ENCODE measurements at places on chromosomes 5 and 9. TPM values are rescaled to one million over a fixed set of nuclear protein-coding genes. Genes with fewer than 3 reads are reported as not detected.

DNA sequence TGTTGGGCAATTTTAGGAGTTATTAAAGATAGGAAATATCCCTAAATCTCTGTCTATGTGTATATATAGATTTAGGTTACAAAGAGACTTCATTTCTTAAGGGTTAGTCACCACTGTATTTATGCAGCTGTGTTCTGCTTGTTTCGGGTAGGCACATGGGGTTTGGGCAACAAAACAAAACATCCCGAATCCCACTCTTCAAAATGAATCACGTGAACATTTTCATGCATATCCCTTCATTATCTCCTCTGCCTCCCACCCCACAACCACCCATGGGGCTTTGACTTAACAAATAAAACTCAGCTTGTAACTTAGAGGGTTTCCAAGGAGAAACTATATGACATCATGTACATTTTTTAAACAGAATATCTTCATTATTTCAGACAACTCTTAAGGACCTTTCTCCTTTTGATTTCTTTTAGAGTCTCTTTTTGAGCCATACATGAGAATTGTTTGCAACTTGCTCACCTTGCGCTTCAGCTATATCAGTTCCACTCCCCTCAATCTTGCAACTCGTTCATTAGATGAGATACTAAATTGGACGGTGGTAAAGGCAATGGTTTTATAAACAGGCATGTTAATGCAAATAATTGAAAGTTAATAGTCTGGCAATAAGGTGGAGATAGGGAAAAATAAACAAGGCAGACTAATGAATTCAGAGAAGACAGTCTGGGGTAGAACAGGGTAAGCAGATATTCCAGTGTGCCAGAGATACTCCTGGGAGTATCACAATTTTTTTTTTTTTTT is 136.7 kb downstream of the CD180 start:
- H3K4me1 ChIP-seq, result peaks cover 39% of the 10 kb centered on the region
- DNase-seq, result peak; percentile 49
- peaks cover 41% of the 10 kb centered on the region for H3K36me3 ChIP-seq
- peak overlapping the region; percentile 83 for H3K27ac ChIP-seq

GRCh38 chr9:85079349-85079748 is 409.8 kb downstream of the NTRK2 start:
- no peaks in the 10 kb centered on the region for H3K36me3 ChIP-seq
- no peaks in the 10 kb centered on the region for H3K27me3 ChIP-seq
- H3K27ac ChIP-seq, result no peak overlapping the region
- no peak for DNase-seq
- no peak overlapping the region for H3K4me3 ChIP-seq

GRCh38 chr5:143923634-143924266 is 111.8 kb downstream of the HMHB1 start:
- H3K27ac ChIP-seq, result peak overlapping the region; percentile 69
- DNase-seq, result peak; percentile 78
- no peaks in the 10 kb centered on the region for H3K36me3 ChIP-seq
- H3K27me3 ChIP-seq, result no peaks in the 10 kb centered on the region

DNA sequence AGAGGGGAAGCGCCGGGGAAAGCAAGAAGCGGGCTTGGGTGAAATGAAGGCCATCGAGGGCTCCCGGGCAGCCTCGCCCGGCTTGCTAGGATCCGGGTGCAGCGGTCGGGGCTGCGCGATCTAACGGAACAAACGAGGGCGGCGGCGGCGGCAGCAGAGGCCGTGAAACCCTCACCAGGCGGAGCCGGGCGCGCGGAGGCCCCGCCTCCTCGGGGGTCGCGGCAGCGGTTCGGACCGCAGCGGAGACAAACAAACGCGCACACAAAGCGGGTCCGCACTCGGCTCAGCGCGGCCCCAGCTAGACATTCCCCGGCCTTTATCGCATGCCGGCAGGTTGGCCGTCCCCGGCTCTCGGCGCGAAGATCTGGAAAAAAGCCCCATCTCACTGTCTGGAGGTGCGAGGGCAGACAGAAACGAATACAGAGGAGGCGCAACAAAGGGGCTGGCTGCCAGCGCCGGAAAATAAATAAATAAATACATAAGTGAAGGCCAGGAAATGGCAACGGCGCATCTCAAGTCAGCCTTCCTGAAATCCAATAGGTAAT is 10.5 kb upstream of the TRIM36 start:
- H3K27ac ChIP-seq, result no peak overlapping the region
- H3K27me3 ChIP-seq, result peaks cover 32% of the 10 kb centered on the region
- H3K36me3 ChIP-seq, result no peaks in the 10 kb centered on the region
- no peaks in the 10 kb centered on the region for H3K4me1 ChIP-seq

- H3K36me3 ChIP-seq, result peaks cover 5% of the 10 kb centered on the region
- H3K4me1 ChIP-seq, result peaks cover 18% of the 10 kb centered on the region
- peak overlapping the region; percentile 73 for H3K4me3 ChIP-seq
- H3K27ac ChIP-seq, result peak overlapping the region; percentile 35
- H3K27me3 ChIP-seq, result peaks cover 13% of the 10 kb centered on the region
- peak; percentile 87 for DNase-seq
Observed at GRCh38 chr9:121498150-121498486, 1.5 kb downstream of the GGTA1 start.

- H3K36me3 ChIP-seq, result no peaks in the 10 kb centered on the region
- no peak overlapping the region for H3K4me3 ChIP-seq
- no peak for DNase-seq
- H3K4me1 ChIP-seq, result no peaks in the 10 kb centered on the region
Observed at GRCh38 chr5:123180178-123180577, 91.1 kb downstream of the PRDM6 start.

GRCh38 chr5:26430323-26430722 is 608.1 kb downstream of the CDH9 start:
- no peak overlapping the region for H3K4me3 ChIP-seq
- H3K4me1 ChIP-seq, result no peaks in the 10 kb centered on the region
- H3K27me3 ChIP-seq, result no peaks in the 10 kb centered on the region
- no peaks in the 10 kb centered on the region for H3K36me3 ChIP-seq
- no peak overlapping the region for H3K27ac ChIP-seq
- no peak for DNase-seq

GRCh38 chr5:160635046-160635445 is 213.4 kb downstream of the PTTG1 start:
- peaks cover 7% of the 10 kb centered on the region for H3K36me3 ChIP-seq
- no peak for DNase-seq
- no peak overlapping the region for H3K4me3 ChIP-seq
- H3K27me3 ChIP-seq, result peaks cover 18% of the 10 kb centered on the region

DNA sequence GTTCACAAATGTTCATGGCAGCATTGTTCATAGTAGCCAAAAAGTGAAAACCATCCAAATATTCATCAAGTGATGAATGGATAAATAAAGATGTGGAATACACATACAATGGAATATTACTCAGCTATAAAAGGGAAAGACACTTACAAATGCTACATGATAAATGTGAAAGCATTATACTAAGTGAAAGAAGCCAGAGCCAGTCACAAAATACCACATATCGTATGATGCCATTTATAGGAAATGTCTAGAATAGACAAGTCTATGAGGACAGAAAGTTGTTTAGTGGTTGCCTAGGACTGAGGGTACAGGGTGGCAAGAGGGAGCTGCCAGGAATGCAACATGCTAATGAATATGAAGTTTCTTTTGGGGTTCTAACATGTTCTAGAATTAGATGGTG is 148.7 kb downstream of the DEPDC1B start:
- no peak for DNase-seq
- H3K4me1 ChIP-seq, result no peaks in the 10 kb centered on the region
- H3K36me3 ChIP-seq, result no peaks in the 10 kb centered on the region

BTNL9 gene
- not detected for total RNA-seq

PCDHA4 gene
- 0.16 TPM for total RNA-seq

NME5 gene
- total RNA-seq, result not detected

NR5A1 gene
- total RNA-seq, result not detected
